Activated naive CD8-positive, alpha-beta T cell treated with anti-CD3 and anti-CD28 coated beads, Interleukin-2, amount 50 U/mL, for 24 hours (primary cell): ENCODE measurements at places on chromosomes 5 and 9.

GRCh38 chr9:136697821-136698526 lies 10.7 kb upstream of the AGPAT2 start:
- H3K27me3 ChIP-seq = peaks cover 18% of the 10 kb centered on the region
- H3K36me3 ChIP-seq = no peaks in the 10 kb centered on the region
- no peak overlapping the region for H3K4me3 ChIP-seq
- no peak for DNase-seq

DNA sequence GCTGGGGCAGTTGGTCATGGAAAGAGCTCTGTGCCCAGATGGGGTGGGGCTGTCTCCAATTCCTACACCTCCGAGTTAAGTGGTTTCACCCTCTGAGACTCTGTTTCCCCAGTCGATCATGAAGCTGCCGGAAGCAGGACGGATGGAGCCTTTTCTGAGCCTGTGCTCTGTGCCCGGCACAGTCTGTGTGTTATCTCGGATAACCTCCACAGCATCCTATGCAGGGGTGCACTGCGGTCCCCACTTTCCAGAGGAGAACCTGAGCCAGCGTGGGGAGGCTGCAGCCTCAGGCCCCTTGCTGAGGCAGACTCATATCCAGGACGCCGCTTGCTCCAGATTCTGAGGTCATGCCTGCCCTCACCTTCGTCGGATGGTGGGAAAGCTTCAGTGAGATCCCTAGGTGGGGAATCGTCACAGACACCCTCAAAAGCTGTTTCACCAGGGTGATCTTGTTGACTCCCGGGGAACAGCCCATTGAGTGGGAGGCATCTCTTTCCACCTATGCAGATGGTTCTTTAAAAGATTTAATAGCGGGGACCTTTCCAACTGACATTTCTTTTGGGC lies 6.9 kb upstream of the COL5A1 start:
- peaks cover 1% of the 10 kb centered on the region for H3K27me3 ChIP-seq
- H3K4me3 ChIP-seq = no peak overlapping the region

- no peak overlapping the region for H3K4me3 ChIP-seq
- H3K36me3 ChIP-seq = no peaks in the 10 kb centered on the region
- H3K27me3 ChIP-seq = peaks cover 47% of the 10 kb centered on the region
- no peak for DNase-seq
- peak overlapping the region; percentile 6 for H3K27ac ChIP-seq
Observed at GRCh38 chr5:54867310-54867944, 118.0 kb downstream of the ESM1 start.

GRCh38 chr5:122882831-122883230 lies 37.4 kb downstream of the SNX24 start:
- H3K27me3 ChIP-seq = peaks cover 3% of the 10 kb centered on the region
- DNase-seq = no peak
- H3K4me3 ChIP-seq = no peak overlapping the region
- H3K36me3 ChIP-seq = no peaks in the 10 kb centered on the region

GRCh38 chr9:16131264-16131663 lies 578.4 kb downstream of the CCDC171 start:
- H3K4me3 ChIP-seq = no peak overlapping the region
- H3K27me3 ChIP-seq = no peaks in the 10 kb centered on the region
- H3K36me3 ChIP-seq = peaks cover 1% of the 10 kb centered on the region
- H3K4me1 ChIP-seq = peaks cover 53% of the 10 kb centered on the region
- H3K27ac ChIP-seq = no peak overlapping the region

GRCh38 chr9:114385397-114386181 lies 2.2 kb downstream of the AKNA start:
- H3K4me3 ChIP-seq = peak overlapping the region; percentile 87
- peak; percentile 88 for DNase-seq
- peaks cover 71% of the 10 kb centered on the region for H3K36me3 ChIP-seq
- peak overlapping the region; percentile 97 for H3K27ac ChIP-seq

- H3K27me3 ChIP-seq = no peaks in the 10 kb centered on the region
- peaks cover 14% of the 10 kb centered on the region for H3K36me3 ChIP-seq
- peak overlapping the region; percentile 89 for H3K27ac ChIP-seq
- peak; percentile 67 for DNase-seq
- H3K4me1 ChIP-seq = peaks cover 61% of the 10 kb centered on the region
Observed at GRCh38 chr9:131500939-131501541, 1.7 kb upstream of the POMT1 start.

DNA sequence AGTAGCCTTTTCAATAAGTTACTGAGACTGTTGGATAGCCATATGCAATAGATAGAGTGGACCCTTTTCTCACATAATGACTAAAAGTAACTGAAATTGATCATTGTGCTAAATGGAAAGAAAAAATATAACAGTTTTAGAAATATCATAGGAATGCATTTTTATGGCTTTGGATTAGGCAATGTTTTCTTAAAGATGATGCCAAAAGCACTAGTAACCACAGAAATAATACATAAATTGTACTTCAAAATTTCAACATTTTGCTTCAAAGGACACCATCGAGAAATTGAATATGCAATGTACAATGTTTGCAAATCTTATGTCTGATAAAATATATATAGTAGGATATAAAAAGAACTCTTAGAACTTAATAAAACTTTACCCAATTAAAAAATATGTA lies 1267.5 kb upstream of the CDH9 start:
- H3K36me3 ChIP-seq = no peaks in the 10 kb centered on the region
- H3K4me1 ChIP-seq = no peaks in the 10 kb centered on the region
- DNase-seq = no peak
- no peaks in the 10 kb centered on the region for H3K27me3 ChIP-seq
- H3K27ac ChIP-seq = no peak overlapping the region

GRCh38 chr5:160175438-160176218 lies 53.7 kb upstream of the FABP6 start:
- no peaks in the 10 kb centered on the region for H3K36me3 ChIP-seq
- no peak overlapping the region for H3K4me3 ChIP-seq
- H3K27ac ChIP-seq = no peak overlapping the region
- no peaks in the 10 kb centered on the region for H3K27me3 ChIP-seq

- no peak overlapping the region for H3K4me3 ChIP-seq
- no peak for DNase-seq
- no peaks in the 10 kb centered on the region for H3K27me3 ChIP-seq
- H3K4me1 ChIP-seq = no peaks in the 10 kb centered on the region
- H3K27ac ChIP-seq = no peak overlapping the region
Observed at GRCh38 chr5:161273410-161273809, 273.1 kb downstream of the GABRB2 start.

GRCh38 chr5:72878854-72879253 lies 62.4 kb downstream of the TNPO1 start:
- H3K4me3 ChIP-seq = no peak overlapping the region
- no peaks in the 10 kb centered on the region for H3K4me1 ChIP-seq
- no peak for DNase-seq
- H3K27ac ChIP-seq = no peak overlapping the region
- peaks cover 69% of the 10 kb centered on the region for H3K36me3 ChIP-seq

- no peaks in the 10 kb centered on the region for H3K4me1 ChIP-seq
- no peak overlapping the region for H3K4me3 ChIP-seq
- H3K27ac ChIP-seq = no peak overlapping the region
Observed at GRCh38 chr9:101691657-101692056, 46.8 kb downstream of the GRIN3A start.

GRCh38 chr9:34143116-34143515 lies 16.6 kb upstream of the DCAF12 start:
- no peak overlapping the region for H3K27ac ChIP-seq
- H3K4me3 ChIP-seq = no peak overlapping the region
- H3K27me3 ChIP-seq = peaks cover 2% of the 10 kb centered on the region

DNA sequence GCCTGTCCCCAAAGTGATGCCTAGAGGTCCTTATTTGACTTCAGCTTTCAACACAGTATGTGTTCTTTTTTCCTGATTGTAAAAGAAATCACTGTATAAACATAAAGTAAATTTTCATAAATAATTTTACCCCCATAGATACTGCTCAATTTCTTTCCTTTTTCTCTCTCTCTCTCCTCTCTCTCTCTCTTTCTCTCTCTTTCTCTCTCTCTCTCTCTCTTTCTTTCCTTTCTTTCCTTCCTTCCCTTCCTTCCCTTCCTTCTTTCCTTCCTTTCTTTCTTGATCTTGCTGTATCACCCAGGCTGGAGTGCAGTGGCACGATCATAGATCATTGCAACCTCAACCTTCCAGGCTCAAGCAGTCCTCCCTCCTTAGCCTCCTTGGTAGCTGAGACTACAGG lies 64.8 kb downstream of the PDZD2 start:
- H3K36me3 ChIP-seq = no peaks in the 10 kb centered on the region
- peaks cover 9% of the 10 kb centered on the region for H3K27me3 ChIP-seq
- DNase-seq = no peak
- H3K27ac ChIP-seq = no peak overlapping the region

DNA sequence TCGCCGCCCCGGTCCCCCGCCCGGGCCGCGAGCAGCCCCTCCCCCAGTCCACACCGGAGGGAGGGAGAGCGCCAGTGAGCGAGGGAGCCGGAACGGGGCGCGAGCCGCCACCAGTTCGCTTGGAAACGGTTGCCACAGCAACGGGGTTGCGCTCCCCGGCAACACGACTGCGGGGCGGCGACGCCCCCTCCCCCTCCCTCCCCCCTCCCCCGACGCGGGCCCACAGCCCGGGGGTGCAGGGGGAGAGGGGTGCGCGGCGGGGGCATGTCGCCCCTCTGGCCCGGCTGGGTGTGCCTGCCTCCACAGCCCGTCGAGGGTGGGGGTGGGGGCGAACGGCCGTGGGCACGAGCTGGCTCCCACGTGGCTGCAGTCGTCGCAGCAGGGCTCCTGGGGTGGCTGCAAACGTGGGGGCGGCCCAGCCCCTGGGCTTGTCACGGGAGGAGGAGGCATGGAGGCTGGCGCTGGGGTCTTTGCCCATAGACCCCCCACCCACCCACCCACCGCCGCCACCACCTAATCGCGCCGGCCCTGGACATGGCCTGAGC lies 524 bp downstream of the PRR7 start:
- H3K27ac ChIP-seq = no peak overlapping the region
- H3K36me3 ChIP-seq = peaks cover 4% of the 10 kb centered on the region
- peak overlapping the region; percentile 73 for H3K4me3 ChIP-seq
- DNase-seq = peak; percentile 73
- peaks cover 54% of the 10 kb centered on the region for H3K4me1 ChIP-seq

GRCh38 chr9:137199411-137200121 lies 975 bp downstream of the TPRN start:
- no peak overlapping the region for H3K27ac ChIP-seq
- H3K4me3 ChIP-seq = peak overlapping the region; percentile 73
- no peaks in the 10 kb centered on the region for H3K36me3 ChIP-seq

- H3K27ac ChIP-seq = no peak overlapping the region
- no peaks in the 10 kb centered on the region for H3K36me3 ChIP-seq
- H3K27me3 ChIP-seq = peaks cover 16% of the 10 kb centered on the region
- H3K4me3 ChIP-seq = no peak overlapping the region
Observed at GRCh38 chr9:95499847-95500246, 16.9 kb downstream of the PTCH1 start.

DNA sequence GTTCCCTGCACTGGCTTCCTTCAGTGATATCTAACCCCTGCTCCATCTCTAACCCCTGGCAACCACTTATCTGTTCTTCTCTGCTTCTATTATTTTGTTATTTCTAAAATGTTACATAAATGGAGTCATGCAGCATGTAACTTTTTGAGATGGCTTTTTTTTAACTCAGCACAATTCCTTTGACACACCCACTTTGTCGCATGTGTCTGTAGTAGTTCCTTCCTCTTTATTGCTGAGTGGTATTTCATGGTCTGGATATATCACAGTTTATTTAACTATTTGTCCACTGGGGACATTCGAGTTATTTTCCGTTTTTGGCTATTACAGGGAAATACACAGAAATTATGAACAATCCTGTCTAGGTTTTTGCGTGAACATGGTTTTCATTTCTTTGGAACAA lies 200.2 kb downstream of the TRIO start:
- no peak overlapping the region for H3K4me3 ChIP-seq
- no peak overlapping the region for H3K27ac ChIP-seq
- no peaks in the 10 kb centered on the region for H3K36me3 ChIP-seq
- DNase-seq = no peak
- H3K27me3 ChIP-seq = no peaks in the 10 kb centered on the region

GRCh38 chr9:134314039-134314949 lies 12.0 kb upstream of the RXRA start:
- no peak overlapping the region for H3K4me3 ChIP-seq
- no peaks in the 10 kb centered on the region for H3K36me3 ChIP-seq
- H3K4me1 ChIP-seq = peaks cover 2% of the 10 kb centered on the region
- no peak overlapping the region for H3K27ac ChIP-seq
- H3K27me3 ChIP-seq = peaks cover 18% of the 10 kb centered on the region

DNA sequence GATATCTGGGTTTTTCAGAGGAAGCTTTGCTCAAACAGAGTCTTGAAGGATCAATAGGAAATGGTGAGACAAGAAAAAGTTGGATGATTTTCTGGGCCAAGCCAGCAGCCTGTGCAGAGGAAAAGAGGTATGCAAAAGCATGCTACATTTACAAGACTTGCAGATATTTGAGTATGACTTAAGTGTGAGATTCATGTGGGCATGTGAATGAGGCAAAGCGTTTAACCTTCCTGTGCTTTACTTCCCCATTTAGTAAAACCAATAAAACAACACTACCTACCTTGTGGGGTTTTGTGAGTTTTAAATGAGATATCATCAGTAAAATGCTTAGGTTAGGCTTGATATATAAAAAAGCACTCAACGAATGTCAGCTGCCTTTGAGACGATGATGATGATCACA lies 58.1 kb downstream of the PIP5K1B start:
- no peak for DNase-seq
- H3K4me3 ChIP-seq = no peak overlapping the region
- peaks cover 6% of the 10 kb centered on the region for H3K27me3 ChIP-seq
- H3K4me1 ChIP-seq = no peaks in the 10 kb centered on the region
- H3K27ac ChIP-seq = no peak overlapping the region

GRCh38 chr9:115855458-115856133 lies 298.0 kb upstream of the PAPPA start:
- H3K4me1 ChIP-seq = no peaks in the 10 kb centered on the region
- H3K27me3 ChIP-seq = peaks cover 4% of the 10 kb centered on the region
- no peak for DNase-seq
- H3K4me3 ChIP-seq = no peak overlapping the region

DNA sequence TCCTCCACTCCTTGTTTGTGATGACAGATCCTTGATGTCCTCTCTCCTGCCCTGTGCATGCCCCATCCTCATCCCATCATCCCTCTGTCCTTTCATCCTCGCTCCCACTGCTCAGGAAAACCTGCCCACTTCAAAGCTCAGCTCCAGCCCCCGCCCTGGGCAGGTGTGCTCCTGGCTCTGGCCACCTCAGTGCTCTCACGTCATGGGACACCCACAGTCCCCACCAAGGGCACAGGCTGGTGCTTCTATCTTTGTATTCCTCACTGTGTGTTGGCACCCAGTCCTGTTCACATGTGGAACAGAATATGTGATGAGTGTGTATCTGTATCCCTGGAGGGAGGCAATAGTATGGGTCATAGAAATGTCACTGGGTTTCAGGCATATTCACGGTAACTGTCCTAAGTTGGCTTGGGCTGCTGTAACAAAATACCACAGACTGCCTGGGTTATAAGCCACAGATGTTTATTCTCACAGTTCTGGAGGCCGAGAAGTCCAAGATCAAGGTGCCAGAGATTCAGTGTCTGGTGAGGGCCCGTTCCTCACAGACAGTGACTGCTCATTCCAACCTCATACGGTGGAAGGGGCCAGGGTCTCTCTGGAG lies 13.5 kb downstream of the GFPT2 start:
- no peak overlapping the region for H3K4me3 ChIP-seq
- H3K27me3 ChIP-seq = peaks cover 12% of the 10 kb centered on the region
- DNase-seq = no peak
- H3K4me1 ChIP-seq = no peaks in the 10 kb centered on the region

DNA sequence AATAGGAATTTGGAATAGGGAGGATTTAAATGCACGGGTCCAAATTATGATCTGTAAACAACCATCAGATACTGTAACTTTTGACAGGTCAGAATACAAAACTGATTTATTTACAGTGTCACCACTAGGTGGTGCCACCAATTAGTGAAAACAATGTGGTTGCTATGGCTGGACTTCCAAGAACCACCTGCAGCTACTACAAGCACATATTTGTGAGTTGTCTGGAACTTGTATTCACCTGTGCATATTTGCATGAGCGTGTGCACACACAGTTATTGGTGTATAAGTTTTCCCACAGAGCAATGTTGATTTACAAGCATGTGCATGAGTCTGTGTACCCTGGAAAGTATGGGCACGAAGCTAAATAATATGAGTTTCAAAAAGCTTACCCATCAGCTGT lies 3.0 kb upstream of the HRCT1 start:
- H3K4me1 ChIP-seq = peaks cover 5% of the 10 kb centered on the region
- H3K27me3 ChIP-seq = peaks cover 5% of the 10 kb centered on the region
